ENCODE measurements at places on chromosomes 6 and 20.

- DNase-seq = peak; percentile 19
Measured at GRCh38 chr6:167735084-167735950, 91.4 kb upstream of the AFDN start.

DNA sequence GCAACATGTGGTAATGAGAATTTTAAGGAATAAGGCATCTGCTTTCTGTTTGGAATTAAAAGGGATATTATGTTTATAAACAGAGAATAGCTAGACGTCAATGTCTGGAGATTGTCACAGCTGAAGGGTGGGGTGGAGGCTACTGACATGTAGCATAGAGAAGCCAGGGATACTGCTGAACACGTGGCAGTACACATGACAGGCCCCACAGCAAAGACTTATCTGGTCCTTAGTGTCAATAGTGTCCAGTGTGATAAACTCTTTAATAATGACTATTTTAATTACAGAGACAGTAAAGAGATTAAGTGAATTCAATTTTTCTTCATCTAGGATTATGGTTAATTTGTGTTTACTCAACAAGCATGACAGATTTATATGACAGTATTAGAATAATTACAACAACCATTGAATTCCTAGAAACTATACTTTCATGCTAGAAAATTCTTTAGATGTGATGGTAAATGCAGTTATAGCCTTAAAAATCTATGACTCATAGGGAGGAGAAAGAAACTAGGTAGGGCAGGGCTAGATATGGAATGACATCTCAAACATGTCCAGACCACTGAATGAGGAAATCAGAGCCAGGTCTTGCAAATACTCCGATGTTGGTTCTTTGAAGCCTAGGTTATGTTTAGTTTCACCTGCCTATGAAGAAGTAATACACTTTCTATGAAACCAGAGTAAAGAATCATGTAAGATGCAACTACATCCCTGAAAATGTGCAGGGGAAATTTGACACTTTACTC, 399.5 kb downstream of the PHF3 start:
- peak; percentile 47 for DNase-seq

DNA sequence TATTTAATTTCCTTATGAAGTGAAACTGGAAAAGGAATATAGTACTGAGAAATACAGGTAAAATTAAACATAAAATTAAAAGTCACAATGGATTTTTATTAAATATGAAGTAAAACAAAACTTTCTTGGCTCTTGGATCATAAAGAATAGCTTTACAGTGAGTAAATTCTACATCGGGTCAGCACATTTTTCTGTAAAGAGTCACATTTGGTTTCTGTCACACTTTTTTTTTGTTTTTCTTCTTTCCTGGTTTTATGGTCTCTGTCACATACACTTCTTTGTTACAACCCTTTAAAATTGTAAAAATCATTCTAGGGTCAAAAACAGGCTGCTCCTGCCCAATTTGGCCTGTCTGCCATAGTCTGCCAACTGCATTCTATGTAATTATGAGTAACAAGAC, 254.4 kb upstream of the POU3F2 start:
- DNase-seq = no peak

DNA sequence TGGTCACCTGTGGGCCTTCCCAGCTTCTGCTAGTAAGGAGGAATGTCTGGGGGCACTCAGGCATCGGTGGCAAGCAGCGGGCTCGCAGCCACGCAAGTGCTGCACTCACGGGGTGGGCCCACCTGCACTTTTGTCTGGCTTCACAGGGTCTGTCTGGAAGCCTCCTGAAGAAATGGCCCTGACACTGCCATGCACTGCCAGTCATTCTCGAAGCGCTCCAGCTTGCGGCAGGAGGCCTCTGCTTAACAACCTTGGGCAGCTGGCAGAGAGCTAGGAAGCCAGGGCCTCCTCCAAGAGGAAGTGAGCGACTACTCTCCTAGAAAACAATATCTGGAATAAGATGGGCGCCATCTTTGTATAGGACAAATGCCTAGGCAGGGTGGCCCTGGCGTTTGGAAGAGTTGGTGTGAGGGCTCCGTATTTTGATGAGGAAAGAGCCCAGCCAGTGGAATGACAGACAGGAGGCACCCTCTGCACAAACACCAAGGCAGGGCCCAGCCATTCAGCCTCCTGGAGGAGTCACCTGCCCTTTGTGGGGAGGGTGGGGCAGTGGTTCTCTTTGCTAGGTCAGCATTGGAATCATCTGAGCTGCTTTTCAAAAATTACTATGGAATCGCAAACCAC, 113.9 kb downstream of the SYNDIG1 start:
- no peak for DNase-seq

- DNase-seq = peak; percentile 83
Measured at GRCh38 chr6:154408891-154409500, 52.4 kb upstream of the IPCEF1 start.

DNA sequence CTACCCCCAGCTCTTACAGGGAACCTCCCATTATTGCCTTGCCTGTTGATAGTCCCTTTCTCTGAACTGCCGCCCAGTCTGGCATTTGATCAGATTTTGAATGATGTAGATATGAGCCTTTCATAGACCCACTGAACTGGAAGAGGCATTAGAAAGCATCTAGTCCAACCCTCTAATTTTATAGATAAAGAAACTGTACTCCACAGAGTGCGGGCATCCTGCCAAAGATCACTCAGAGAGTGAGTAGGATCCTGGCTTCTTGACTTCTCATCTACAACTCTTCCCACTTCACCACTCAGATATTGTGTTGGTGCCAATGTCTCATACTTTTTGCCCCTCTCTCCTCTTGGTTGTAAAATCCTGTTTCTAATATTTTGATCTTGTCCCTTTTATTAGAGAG, 179.2 kb upstream of the BMP2 start:
- peak; percentile 61 for DNase-seq

DNA sequence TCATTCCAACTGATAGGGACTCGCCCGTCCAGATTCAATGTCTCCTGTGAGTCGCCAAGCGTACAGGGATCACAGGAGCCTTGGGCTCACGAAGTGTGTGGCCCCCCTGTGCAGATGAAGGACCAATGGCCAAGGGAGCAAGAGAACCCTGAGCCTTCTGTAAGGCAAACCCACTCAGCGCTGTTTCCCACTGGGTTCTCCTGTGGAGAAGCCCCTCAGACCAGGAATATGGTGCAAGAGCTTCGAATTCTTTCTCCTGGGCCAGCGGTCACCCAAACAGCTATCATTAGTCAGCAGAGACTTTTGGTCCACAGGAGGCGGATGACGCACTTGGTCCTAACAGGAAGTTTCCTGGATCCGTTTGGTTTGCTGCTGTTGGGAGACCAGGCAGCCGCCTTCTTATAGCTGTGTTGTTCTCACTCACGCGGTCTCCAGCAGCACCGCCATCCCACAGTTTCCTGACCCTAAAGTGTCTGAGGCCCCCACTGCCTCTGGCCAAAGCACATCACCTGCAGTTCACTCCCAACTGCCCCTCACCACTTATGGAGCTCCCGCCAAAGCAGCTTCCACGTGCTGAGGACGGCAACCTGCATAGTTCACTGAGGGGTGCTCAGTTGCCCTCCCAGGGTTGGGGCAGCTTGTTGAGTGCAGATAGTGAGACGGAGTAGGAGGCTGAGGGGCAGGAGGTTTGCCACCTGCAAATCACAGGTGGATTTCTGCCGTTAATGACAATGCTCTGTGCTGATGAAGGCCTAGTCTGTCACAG, 268.6 kb downstream of the ERMARD start:
- no peak for DNase-seq

DNA sequence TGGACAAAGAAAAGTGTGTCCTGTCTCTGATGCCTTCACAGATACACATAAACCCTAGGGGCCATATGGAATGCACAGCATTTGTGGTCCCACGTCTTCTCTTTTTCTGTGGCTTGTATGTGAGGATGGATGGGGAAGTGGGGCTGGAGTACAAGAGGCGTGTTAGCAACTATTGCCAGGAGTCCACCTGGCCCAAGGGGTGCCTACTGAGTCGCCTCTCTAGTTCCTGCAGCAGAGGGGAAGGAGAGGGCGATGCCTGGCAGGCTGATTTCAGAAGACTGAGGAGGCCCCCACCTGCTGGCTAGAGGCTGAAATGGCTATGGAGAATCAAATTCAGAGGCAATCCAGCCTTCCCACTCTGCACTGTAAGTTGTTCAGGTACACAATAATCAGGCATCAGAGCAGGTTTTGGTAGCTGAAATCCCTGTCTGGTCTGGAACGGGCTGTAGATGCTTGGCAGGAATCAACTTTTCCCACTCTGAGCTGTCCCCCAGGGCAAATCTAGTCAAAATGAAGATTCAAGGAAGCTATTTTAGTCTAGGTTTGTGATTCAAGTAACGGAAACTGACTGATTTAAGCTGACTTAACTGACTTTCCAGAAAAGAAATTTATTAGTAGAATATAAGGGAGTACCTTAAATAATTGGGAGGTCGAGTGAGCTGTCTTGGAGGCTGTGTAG, 14.9 kb upstream of the PPARD start:
- peak; percentile 77 for DNase-seq

GRCh38 chr20:58579819-58580473, 64.7 kb upstream of the APCDD1L start:
- no peak for DNase-seq

DNA sequence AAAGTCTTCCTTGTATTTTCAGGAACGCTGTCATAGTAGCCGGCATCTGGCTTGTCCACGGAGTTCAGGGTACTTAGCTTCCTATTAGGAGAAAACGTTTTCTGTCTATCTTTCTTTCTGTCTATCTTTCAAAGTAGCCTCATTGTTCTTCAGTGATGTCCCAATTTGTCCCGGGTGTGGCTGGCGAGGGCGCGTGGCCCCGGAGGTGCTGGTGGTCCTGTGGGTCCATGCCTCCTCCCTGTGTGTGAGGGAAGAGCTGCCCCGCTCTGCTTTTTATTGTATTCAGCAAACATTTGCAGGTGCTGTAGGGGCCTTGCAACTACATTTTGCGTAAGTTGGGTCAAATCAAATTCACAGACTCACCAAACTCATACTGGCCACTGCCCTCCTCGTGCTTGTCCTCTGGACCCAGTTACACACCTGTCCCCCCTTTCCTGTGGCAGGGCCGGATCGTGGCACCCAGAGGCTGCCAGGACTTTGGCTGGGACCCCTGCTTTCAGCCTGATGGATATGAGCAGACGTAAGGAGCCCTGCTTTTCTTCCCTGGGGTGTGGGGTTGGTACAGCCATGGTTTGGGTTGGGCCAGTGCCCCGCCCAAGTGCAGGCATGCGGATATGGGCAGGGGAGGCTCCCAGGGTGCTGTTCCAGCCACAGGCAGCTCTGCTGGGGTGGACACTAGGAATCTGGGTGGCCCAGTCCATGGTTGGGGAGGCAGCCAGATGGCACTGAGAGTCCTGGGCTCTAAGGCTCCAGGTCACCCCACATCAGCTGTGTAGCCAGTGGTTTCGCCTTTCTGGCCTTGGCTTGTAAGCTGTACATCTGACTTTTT, 12.3 kb downstream of the ITPA start:
- no peak for DNase-seq

DNA sequence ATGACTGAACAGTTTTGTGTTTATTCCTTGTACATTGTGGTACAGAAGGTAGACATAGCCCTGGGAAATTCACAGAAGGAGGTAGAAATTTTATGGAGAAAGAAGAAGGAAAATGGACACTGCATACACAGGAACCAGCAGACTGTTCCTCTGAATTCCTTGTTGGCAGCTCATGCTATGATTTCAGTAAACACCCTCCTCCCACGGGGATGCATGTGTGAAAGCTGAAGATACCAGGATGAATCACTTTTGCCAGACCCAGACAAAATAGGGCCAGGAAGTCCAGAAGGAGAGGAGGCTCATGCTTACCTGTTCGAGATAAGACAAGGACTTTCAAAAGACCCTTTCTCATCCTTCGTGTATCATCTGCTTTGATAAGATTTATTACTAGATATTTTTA, 110.3 kb upstream of the GGTLC1 start:
- DNase-seq = peak; percentile 68

GRCh38 chr6:121506761-121507754, 71.6 kb downstream of the GJA1 start:
- DNase-seq = peak; percentile 84

DNA sequence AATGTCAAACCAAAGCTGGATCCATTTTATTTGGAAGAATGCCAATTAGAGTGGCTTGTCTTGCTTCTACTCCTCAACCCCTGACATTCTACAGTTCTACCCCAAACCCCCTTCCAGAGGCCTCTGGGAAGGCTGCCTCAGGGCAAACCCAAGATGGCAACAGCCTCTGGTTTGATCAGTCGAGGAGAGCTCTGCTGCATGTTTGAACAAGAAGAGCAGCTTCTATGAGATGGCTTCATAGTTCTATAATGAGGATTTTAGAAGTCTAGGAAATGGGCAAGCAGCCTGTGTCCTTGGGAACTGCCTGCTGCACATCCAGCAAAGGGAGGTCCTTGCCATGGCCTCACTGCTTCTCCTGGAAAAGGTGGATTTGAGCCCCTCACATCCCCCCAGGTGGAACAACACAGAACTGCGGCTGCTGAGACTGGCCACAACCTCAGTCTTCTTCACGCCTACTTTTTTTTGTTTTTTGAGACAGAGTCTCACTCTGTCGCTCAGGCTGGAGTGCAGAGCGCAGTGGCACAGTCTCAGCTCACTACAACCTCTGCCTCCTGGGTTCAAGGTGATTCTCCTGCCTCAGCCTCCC, 37.9 kb downstream of the ZC3H12D start:
- no peak for DNase-seq

GRCh38 chr6:122930252-122931180, 65.5 kb upstream of the CLVS2 start:
- no peak for DNase-seq

DNA sequence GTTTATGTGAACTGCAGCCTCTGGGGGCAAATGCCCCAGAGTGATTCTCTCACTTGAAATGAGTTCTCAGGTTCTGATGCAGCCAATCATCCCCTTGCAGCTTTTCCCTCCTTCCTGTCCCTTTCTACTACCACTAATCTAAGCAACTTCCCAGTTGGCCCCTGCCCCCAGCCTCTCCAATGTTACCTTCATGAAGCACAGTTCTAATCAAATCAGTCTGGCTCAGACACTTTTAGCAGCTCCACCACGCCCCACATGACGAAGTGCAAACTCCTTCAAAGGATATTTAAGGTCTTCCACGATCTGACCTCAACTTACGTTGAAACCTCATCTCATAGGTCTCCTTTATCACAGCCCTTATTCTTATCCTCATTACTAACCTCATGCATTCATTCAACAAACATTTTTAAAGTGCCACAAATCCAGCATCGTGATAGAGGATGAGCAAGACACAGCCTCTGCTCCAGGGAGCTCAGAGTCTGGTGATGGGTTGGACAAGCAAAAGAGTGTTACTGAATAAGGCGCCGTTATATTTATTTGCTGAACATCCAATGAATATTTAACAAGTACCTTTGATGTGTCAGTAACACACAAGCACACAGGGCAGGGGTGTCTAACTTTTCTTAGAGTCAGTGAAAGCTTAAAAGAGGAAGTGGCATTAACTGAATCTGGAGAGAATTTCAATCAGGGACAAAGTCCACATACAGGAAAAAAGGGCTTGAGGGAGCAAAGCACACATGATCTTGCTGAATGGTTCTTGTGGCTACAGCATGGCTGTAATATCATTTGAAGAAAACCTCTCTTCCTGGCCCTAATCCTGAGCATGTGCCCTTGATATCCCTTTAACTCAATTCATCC, 20.4 kb upstream of the DTNBP1 start:
- DNase-seq = no peak
